CD4-positive, alpha-beta T cell treated with Interleukin-1 beta for 1 hour (primary cell): ENCODE measurements at places on chromosomes 16 and 17.
A peak's percentile ranks its signal among the peaks of the same experiment; 100 is the strongest.

- DNase-seq, result no peak
These were observed 192.4 kb downstream of the KATNIP start for GRCh38 chr16:27742333-27742732.

- DNase-seq, result no peak
These were observed 4.8 kb downstream of the CTRB2 start for GRCh38 chr16:75202069-75202590.

GRCh38 chr16:65909310-65910050 is 457.0 kb upstream of the CDH5 start:
- DNase-seq, result no peak

GRCh38 chr16:88338896-88339295 is 43.9 kb upstream of the ZNF469 start:
- DNase-seq, result no peak

- DNase-seq, result no peak
These were observed 25.5 kb downstream of the ADAMTS18 start for GRCh38 chr16:77409311-77409710.

- no peak for DNase-seq
These were observed 9.4 kb downstream of the TOX3 start for GRCh38 chr16:52537516-52537915.

DNA sequence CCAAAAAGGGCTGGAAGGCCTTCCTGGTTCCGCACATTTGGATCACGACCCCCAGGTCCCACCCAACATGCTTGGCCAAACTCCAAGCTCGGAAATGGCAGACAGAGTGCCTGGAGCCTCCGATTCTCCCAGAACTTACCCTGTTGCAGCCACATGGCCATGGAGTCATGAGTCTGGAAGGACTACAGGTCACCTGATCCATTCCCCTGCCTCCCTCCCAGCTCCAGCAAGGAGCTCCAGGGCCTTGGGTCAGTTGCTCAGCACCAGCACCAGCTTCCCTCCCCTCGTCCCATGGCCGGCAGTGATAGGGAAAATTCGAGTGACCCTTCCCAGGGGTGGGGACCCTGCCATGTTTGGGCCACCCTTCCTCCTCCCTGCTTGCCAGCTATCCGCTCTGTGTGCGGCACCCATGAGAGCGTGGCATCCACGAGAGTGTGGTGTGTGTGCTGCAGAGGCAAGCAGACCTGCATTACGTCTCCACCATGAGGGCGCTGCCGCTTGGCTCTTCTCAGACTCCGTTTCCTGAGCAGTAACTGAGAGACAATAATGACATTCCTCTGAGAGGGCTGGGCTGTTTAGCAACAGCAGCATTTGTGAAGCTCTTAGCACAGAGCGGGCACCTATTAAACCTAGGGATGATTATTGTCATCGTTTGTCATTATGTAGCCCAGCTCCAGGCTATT is 21.3 kb upstream of the RPL38 start:
- DNase-seq, result no peak

- DNase-seq, result no peak
These were observed 28.3 kb upstream of the CDC42EP4 start for GRCh38 chr17:73340093-73340596.

DNA sequence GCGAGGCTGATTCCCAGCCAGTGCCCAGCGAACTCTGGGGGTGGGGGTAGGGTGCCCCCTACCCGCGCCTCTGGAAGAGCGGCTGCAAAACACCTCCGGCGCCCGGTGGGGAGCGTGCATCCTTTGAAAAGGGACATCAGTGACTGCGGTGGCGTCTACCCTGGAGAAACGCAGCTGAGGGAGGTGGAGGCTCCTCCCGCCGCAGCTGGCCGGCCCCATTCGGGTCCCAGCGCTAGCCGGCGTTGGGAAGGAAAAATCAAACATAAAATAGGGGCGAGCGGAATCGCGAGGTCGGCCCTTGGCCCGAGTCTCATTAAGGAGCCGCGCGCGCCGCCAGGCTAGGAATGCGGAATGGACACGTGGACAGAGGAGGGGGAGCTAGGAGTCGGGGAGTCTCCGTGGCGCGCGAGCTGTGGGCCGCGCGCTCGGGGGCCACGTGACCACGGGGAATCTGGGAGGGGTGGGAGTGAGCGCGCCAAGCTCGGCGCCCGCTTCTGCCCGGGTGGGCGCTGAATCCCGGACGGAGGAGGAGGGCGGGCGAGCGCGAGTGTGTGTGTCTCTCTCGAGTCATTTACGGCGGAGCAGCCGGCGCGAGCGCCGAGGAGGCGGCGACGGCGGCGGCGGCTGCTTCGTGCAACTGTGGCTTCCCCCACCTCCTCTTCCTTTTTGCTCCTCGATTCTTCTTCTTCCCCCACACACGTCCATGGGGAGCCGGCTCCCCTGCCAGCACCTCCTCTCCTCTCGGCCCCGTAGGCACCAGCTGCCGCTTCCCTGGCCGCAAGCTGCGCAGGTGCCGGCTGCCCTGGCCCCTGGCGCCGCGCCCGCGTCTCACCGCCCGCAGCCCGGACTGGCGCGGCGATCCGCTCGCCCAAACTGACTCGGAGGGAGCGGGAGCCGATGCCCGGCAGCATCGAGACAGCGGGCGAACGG is at the start of gene TMEM132E:
Gene TMEM132E, plus strand, starts transcription at position 566 of the 930 bp plus-strand sequence. CDS start 1,495 bp downstream, outside the sequence.
- DNase-seq, result no peak

DNA sequence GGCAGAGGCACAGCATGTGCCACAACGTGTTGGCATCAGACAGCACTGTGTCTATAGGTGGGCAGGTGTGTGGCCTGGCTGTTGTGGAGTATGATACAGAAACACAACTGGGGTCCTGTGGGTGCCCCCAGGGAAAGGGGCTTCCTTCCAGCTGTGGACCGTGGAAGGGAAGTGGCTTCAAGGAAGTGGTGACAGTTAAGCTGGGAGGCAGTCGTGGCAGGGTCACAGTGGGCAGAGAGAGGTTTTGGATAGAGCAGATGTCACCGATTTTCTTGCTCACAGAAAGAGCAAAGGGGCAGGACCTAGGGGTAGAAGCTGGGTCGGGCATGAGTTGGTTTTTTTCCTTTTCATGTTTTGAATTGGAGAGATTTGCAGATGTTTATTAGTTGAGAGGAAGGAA is 11.2 kb upstream of the ORAI3 start:
- no peak for DNase-seq

DNA sequence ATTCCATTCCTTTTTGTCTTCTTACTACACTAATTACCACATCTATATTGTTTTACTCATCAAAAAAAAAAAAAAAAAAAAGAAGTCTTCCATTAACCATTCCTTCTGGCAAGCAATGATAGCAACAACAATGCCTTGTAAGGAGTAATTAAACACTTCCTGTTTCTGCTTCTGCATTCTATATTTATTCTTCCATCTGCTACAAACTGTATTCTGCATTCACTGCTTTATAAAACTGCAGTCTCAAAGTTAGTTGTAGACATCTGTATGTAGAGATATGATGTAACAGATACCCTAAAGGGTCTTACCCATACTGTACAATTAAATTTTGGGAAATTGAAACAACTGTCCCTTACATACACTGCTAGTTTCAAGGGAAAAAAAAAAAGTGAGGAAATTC is 28.7 kb upstream of the ABCA6 start:
- DNase-seq, result no peak

- DNase-seq, result no peak
These were observed 3.3 kb downstream of the TPSD1 start for GRCh38 chr16:1258906-1259759.

- peak; percentile 30 for DNase-seq
These were observed 74.9 kb downstream of the CMIP start for GRCh38 chr16:81519301-81520150.

DNA sequence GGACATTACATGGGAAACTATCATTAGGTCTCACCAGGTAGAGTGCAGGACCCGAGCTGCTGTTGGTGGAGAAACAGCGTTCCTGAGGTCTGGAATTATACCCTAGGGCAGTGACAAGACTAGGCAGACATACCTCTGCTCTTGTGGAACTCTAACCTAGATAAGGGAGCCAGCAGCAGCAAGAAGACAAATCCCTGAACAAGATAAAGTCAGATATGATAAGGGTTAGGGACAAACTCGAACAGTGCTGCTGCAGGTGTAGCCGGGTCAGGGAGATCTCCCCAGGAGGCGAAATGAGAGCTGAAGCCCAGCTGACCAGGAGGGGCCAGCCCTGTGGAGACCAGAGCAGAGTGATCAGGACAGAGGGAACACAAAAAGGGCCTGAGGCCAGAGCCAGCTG is 34.7 kb downstream of the ARSG start:
- DNase-seq, result no peak

DNA sequence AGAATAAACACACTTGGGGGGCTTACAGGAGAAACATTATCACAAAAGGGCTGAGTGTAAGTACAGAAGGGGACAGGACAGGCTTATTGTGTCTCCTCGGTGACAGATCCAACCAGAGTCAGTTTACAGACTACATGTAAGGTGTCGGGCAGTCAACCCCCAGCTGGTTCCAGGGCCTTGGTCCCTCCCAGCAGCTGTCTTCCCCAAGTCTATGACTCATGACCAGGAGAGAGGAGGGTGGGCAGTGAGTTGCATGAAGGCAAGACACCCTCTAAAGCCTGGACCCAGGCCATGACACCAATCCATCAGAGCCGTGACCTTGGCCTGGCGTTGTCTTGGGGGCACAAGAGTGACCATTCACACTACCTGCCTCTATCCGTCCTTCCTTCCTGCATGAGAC is 276.2 kb upstream of the CCL2 start:
- no peak for DNase-seq

DNA sequence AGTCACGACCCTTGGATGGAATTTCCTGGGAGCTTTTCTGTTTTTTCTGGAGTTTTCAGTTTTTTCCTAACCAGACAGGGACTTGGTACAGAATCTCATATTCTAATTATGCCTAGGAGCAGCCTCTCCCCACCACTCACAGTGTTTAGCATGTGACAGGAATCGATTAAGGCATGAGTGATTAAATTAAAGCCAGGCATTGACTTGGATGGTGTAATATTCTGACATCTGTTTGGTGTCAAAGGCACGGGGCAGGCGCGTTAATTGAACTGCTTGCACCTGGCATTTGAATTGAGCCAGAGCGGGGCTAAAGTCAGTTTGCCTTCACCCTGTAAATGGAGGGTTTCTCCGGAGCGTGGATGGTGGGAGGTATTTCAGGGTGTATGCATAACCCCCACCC is 11.9 kb downstream of the MAPT start:
- no peak for DNase-seq

GRCh38 chr17:71792966-71793365 is 327.9 kb upstream of the SOX9 start:
- no peak for DNase-seq

DNA sequence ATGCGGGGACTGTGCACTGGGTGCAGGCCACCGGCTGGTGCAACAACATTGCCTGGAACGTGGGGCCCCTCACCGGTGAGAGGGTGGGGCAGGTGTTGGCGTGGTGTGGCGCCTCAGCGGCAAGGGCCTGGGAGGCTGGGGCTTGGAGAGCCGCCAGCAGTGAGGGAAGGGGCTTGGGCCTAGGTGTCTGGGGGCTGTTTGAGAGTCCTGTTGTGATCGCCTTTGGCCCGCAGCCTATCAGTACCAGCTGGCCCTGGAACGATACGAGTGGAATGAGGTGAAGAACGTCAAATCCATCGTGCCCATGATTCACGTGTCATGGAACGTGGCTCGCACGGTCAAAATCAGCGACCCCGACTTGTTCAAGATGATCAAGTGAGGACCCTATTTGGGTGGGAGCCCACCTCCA is 2.6 kb upstream of the TMEM88 start:
- no peak for DNase-seq

GRCh38 chr16:78597809-78598570 is 498.5 kb downstream of the WWOX start:
- no peak for DNase-seq

DNA sequence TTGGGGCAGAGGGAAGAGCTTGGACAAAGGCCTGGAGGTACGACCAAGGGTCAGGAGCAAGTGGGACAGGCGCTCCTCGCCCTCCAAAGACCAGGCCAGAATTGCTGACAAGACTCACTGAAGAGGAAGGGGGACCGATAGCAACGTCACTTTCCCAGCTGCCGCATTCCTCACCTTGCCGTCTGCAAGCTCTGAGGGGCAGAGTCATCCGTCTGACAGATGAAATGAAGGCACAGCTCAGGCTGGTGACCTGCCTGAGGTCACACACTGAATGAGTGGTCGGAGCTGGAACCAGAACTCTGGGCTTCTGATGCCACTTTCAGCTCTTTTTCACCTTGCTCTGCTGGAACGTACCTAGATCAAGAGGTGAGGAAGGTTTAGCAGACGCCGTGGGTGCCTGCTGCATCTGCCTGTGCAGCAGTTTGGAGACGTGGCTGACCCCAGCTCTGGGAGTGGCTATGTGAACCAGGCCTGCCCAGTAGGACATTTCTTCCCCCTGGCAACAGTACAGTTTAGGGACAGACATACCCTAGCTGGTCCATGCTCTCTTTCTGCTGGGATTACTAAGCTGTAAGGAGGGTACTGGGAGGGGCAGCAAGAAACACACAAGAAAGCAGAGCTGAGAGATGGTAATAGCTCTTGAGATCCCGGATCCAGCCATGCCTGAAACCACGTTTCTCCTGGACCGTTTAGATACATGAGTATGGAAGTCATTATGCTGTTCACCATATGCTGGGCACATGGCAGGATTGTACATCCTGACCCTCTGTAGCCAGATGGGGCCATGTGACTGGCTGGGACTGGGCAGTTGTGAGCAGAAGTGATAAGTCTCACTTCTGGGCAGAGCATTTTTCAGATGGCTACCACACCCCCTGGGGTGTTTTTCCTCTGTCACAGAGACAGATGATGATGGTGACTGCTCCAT is 50.9 kb downstream of the IL21R start:
- DNase-seq, result no peak

GRCh38 chr17:33112763-33113162 is 121.1 kb downstream of the SPACA3 start:
- DNase-seq, result no peak

- DNase-seq, result peak; percentile 52
These were observed 43.4 kb downstream of the SLFN5 start for GRCh38 chr17:35286120-35286781.

- no peak for DNase-seq
These were observed 187.3 kb downstream of the CYB561 start for GRCh38 chr17:63258785-63259184.

- no peak for DNase-seq
These were observed 23.1 kb downstream of the HSBP1 start for GRCh38 chr16:83830769-83831455.

DNA sequence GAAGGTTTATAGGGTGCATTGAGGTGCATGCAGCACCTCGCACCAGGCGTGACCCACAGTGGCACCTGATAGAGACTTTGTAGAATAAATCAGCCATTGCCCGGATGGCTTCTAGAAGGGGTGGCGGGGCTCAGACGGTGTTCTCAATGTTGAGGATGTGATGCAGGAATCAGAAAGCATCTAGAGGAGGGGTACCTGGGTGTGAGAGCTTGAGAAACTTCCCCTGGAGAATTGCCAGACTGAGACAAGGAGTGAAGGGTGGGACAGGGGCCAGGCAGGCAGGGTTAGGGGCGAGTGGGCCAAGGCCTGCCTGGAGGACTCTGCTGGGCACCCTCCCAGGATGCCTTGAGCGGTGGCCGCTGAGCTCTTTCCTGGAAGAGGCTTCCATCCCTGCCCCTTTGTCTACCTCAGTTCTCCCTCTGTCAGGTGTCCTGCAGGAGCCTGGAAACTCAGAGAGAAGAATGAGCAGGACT is 9.3 kb upstream of the ADGRG1 start:
- no peak for DNase-seq
